ENCODE measurements at places on chromosomes 11 and 22.

DNA sequence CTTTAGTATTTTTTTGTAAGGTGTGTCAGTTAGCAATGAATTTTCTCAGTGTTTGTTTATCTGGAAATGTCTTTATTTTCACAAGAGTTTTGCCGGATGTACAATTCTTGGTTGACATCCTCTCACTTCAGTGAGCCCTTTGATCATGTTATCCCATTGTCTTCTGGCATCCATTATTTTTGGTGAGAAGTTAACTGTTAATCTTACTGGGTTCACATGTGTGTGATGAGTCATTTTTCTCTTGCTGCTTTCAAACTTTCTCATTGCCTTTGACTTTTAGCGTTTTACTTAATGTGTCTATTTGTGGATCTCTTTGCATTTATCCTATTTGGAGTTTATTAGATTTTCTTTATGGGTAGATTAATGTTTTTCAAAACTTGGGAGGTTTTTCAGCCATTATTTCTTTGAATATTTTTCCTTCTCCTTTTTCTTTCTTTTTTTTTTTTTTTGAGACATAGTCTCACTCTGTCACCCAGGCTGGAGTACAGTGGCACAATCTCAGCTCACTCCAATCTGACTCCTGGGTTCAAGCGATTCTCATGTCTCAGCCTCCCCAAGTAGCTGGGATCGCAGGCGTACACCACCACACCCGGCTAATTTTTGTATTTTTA lies 100.5 kb upstream of the RRM1 start:
- DNase-seq: no peak

GRCh38 chr11:15199693-15200092 lies 85.0 kb downstream of the INSC start:
- no peak for DNase-seq

- DNase-seq: no peak
Measured at GRCh38 chr11:63933459-63933858, 5.3 kb upstream of the NAA40 start.

GRCh38 chr11:43243927-43244326 lies 67.9 kb upstream of the API5 start:
- no peak for DNase-seq

DNA sequence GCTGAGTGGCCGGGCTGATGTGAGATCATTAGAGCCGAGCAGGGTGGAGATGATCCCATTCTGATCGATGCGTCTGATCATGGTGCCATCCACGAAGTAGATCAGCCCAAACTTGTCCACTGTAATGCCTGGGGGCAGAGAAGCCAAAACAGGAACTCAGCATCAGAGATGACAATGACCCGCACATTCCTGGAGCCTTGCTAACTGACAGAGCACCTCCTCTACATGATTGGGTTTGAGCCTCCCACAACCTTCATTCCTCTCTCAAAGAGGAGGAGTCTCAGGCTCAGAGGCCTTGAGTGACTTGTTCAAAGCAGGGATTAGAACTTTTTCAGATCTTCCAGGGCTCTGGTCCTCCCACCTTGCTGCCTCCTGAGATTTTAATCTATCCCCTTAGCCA lies 133.7 kb upstream of the NARS2 start:
- DNase-seq: no peak

DNA sequence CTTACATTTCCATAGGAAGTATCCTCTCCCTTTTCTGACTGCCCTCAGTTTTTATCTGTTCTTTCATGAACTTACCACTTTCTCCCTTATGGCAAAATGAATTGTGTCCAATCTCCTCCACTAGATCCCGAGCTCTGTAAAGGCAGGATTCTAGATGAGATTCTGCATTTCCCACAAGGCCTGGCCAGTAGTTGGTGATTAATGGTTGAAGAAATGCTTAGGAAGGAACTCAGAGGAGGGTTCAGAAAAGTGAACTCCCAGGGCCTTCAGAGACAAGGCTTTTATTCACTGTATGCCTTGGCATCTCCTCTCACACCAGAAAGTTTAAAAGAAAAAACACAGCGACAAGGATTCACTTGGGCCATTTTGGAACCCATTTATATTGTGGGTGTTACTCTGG lies 66.2 kb downstream of the CCDC81 start:
- no peak for DNase-seq

DNA sequence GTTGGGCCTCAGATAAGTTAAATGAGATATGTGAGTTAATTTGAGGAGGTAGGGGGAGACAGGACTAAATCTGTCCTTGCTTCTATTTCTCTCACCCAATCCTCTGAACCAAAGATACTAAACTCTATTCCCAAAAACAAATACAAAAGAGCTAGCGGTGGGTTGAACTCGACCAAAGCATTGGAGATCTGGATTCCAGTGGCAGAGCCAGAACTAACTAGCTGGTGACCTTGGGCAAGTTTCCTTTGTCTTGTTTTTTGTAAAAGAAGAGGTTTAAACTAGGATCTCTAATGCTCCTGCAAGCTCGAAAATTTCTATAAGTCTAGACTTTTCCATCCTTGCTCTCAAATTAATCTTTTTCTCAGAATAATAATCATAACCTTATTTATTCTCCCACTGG lies 1.5 kb downstream of the ME3 start:
- no peak for DNase-seq
